PC-3 (cell line): ENCODE measurements at places on chromosomes 16 and 17. TPM values are rescaled to one million over a fixed set of nuclear protein-coding genes. Genes with fewer than 3 reads are reported as not detected.

CCL14 gene
- not detected in 2 replicates for total RNA-seq

DCTPP1 gene
- total RNA-seq = 63.1 and 64.1 TPM in 2 replicates

GRCh38 chr16:80369138-80369958 is 171.4 kb upstream of the DYNLRB2 start:
- H3K4me1 ChIP-seq = no peaks in the 10 kb centered on the region
- H3K27me3 ChIP-seq = 0 out of 2 replicates have a peak, but pooled peaks cover 7% of the 10 kb centered on the region
- H3K27ac ChIP-seq = no peak overlapping the region
- no peak overlapping the region for H3K4me3 ChIP-seq

GRCh38 chr16:53768167-53768566 is 64.2 kb downstream of the FTO start:
- peak overlapping the region; percentile 51; the same call in 1 of the 2 replicates for H3K4me3 ChIP-seq
- H3K36me3 ChIP-seq = no peaks in the 10 kb centered on the region
- H3K4me1 ChIP-seq = peaks cover 43% of the 10 kb centered on the region
- DNase-seq = peak; percentile 48
